ENCODE measurements at places on chromosomes 4 and X. TPM values are rescaled to one million over a fixed set of nuclear protein-coding genes. Genes with fewer than 3 reads are reported as not detected.

- H3K4me3 ChIP-seq: no peak overlapping the region
- H3K27ac ChIP-seq: no peak overlapping the region
- no peaks in the 10 kb centered on the region for H3K27me3 ChIP-seq
- H3K4me1 ChIP-seq: no peaks in the 10 kb centered on the region
- no peaks in the 10 kb centered on the region for H3K36me3 ChIP-seq
Measured at GRCh38 chr4:152747444-152747843, 32.1 kb downstream of the TIGD4 start.

Gene SULT1B1
- 1.7 TPM for total RNA-seq

DNA sequence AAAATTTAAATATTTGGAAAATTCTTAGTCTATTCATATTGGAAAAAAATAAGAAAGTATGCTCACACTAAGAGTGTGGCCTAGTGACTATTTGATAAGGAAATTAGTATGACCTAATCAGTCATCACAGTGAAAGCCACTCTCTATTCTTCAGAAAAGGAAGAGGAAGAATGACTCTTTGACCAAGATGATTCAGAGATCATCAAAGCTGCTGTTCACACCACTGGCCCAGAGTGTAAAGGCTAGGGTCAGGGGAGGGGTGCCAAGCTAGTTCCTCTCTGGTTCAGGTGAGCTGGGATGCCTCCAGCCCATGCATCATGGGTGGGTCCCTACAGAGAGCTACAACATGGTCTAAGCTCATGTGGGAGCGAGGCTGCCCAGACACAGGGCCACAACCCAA, 396.9 kb upstream of the NDST3 start:
- no peaks in the 10 kb centered on the region for H3K27me3 ChIP-seq
- no peak overlapping the region for H3K27ac ChIP-seq
- no peak for DNase-seq
- no peaks in the 10 kb centered on the region for H3K36me3 ChIP-seq
- H3K4me3 ChIP-seq: no peak overlapping the region
- no peaks in the 10 kb centered on the region for H3K4me1 ChIP-seq

GRCh38 chr4:86280246-86280645, 79.6 kb downstream of the MAPK10 start:
- no peak overlapping the region for H3K4me3 ChIP-seq
- no peaks in the 10 kb centered on the region for H3K36me3 ChIP-seq
- no peaks in the 10 kb centered on the region for H3K27me3 ChIP-seq
- H3K4me1 ChIP-seq: peaks cover 25% of the 10 kb centered on the region
- H3K27ac ChIP-seq: no peak overlapping the region

Gene CTAG2
- not detected for total RNA-seq

- H3K4me3 ChIP-seq: no peak overlapping the region
- no peaks in the 10 kb centered on the region for H3K36me3 ChIP-seq
- H3K27ac ChIP-seq: no peak overlapping the region
- H3K27me3 ChIP-seq: no peaks in the 10 kb centered on the region
- peak; percentile 77 for DNase-seq
Measured at GRCh38 chr4:6877067-6877466, 32.6 kb upstream of the TBC1D14 start.

Gene CACNA1F
- 0.25 TPM for total RNA-seq

Gene ZNF157
- not detected for total RNA-seq

DNA sequence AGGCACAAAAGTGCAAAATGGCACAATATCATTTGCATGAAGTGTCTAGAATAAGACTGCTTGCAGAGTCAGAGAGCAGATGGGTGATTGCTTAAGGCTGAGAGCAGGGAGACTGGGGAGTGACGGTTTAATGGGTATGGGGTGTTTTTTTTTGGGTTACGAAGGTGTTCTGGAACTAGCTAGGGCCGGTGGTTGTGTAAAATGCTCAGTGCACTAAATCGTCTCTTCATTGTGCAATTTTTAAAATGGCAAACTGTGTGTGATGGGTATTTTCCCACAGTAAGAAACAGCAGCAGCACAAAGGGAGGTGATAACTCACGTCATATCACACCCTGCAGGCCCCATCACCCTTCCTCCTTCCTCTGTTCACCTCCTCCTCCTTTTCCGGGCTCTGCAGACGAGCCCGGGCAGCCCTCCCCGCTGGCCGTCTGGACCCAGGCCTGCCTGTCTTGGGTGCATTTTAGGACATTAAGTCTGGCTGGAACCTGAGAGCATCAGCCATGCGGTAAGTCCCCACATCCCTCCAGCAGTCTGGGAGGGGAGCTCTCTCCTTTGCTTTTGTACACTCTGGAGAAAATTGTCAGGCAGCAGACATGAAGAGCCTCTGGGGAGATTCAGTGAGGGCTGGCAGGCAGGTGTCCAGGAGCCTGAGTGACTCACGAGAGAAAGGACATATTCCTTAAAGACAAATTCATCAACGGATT, 42.7 kb downstream of the ASMT start:
- DNase-seq: no peak
- no peaks in the 10 kb centered on the region for H3K36me3 ChIP-seq

Gene SLC25A31
- not detected for total RNA-seq

Gene RAB33A
- 0.98 TPM for total RNA-seq

DNA sequence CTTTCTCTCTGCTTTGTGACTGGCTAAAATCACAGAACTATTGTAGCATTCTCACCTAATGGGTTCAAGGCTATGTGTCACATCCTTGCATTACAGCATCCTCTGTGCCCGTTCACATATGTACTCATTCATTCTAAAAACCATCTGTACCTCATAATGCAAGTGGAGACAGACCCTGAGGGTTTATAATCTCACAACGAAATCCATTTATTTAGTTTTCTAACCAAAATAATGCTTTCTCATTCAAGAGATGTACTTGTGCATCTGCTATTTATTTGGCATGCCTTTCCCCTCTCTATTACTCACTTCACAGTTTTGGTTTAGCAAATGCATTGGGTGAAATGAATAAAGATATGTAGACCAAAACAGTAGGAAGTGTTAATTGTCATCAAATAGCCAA, 261.5 kb downstream of the DCHS2 start:
- no peak overlapping the region for H3K27ac ChIP-seq
- H3K4me1 ChIP-seq: no peaks in the 10 kb centered on the region
- DNase-seq: no peak
- no peaks in the 10 kb centered on the region for H3K27me3 ChIP-seq
- no peak overlapping the region for H3K4me3 ChIP-seq

DNA sequence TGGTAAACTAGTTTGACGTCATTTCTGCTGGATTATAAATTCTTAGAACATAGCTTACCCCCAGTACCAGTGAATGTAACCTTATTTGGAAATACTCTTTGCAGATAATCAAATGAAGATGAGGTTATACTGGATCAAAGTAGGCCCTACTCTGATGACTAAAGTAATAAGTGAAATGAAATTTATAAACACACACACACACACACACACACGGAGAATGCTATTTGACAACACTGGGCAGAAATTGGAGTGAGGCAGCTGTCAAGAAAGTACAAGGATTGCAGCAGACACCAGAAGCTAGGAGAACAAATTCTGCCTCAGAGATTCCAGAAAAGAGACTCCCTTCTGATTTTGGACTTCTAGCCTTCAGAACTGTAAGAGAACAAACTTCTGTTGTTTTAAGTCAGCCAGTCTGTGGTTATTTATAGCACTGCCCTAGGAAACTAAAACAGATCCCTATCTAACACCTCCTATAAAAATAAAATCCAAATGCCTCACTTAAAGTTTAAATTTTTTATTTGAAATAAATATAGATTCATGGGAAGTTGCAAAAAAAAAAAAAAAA, 448.6 kb downstream of the PCDH18 start:
- no peak for DNase-seq
- H3K4me3 ChIP-seq: no peak overlapping the region
- no peaks in the 10 kb centered on the region for H3K27me3 ChIP-seq
- H3K36me3 ChIP-seq: no peaks in the 10 kb centered on the region
- H3K27ac ChIP-seq: no peak overlapping the region
- H3K4me1 ChIP-seq: no peaks in the 10 kb centered on the region

GRCh38 chrX:134570899-134571298, 87.4 kb downstream of the PLAC1 start:
- H3K4me3 ChIP-seq: no peak overlapping the region
- DNase-seq: no peak
- no peaks in the 10 kb centered on the region for H3K36me3 ChIP-seq
- H3K4me1 ChIP-seq: no peaks in the 10 kb centered on the region

Gene TEC
- total RNA-seq: 9.3 TPM

Gene WNK3
- total RNA-seq: 2.0 TPM

- H3K4me1 ChIP-seq: no peaks in the 10 kb centered on the region
- no peaks in the 10 kb centered on the region for H3K27me3 ChIP-seq
- DNase-seq: peak; percentile 70
- no peak overlapping the region for H3K4me3 ChIP-seq
- H3K36me3 ChIP-seq: no peaks in the 10 kb centered on the region
- H3K27ac ChIP-seq: no peak overlapping the region
Measured at GRCh38 chrX:149759824-149760223, 14.0 kb upstream of the HSFX1 start.

DNA sequence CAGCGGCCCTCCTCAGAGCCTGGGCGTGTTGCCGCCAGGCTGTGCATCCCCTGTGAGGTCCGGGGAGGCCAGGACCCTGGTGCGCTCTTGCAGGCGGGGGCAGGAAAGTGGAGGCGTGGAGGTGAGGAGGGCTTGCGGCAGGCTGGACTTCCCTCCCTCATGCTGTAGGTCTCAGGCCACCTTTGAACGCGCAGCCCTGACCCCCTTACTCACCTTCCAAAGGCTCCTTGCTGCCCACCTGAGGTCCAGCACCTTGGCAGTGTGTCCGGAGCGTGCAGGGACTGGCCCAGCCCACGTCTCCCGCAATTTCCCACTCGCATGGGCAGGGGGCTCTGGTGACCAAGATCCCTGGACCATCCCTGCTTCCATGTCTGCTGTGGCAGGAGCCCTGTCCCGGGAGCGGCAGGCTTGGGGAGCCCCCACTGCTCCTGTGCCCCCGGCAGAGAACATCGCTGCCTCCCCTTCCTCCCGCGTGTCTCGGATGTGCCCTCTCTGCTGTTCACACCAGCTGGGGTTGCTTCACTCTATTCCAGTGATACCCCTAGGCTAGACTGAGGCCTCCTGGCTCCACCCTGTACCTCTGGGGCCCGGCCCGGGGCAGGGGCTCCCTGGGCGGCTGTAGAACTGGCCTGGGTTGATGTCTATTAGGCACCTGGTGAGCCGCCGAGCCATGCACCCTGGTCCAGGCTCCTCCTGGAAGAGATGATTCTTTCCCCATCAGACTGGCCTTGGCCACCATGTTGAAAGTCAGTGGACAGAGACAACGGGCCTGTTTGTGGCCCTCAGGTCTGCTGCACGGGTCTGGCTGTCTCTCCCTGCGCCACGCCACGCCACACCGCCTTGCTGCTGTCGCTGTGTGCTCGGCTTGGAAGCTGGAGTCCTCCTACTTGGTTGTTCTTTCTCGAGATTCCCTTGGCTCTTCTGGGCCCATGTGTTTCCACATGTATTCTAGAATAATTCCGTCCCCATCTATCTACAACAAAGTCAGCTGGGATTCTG, 95.4 kb upstream of the ADRA2C start:
- H3K4me1 ChIP-seq: no peaks in the 10 kb centered on the region
- no peak for DNase-seq
- no peak overlapping the region for H3K27ac ChIP-seq
- H3K4me3 ChIP-seq: no peak overlapping the region
- H3K27me3 ChIP-seq: no peaks in the 10 kb centered on the region
- H3K36me3 ChIP-seq: no peaks in the 10 kb centered on the region

DNA sequence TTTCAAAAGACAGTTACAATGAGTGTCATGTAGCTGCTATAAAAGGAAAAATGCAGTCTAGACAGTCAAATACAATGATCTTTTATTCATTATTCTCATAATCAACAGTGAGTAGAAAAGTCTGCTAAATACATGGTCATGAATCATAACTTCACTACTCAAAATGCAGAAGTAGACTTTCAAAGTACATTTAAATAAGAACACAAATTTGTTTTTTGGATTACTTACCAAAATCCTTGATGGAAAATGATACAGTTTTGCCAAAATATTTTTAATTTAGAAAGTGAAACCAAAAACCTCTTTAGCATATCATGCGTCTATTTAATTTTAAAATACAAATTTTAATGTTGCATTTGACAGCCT, 4.9 kb downstream of the ACSL4 start:
- H3K4me3 ChIP-seq: no peak overlapping the region
- H3K36me3 ChIP-seq: no peaks in the 10 kb centered on the region
- DNase-seq: no peak
- H3K27ac ChIP-seq: peak overlapping the region; percentile 33
- no peaks in the 10 kb centered on the region for H3K27me3 ChIP-seq
- H3K4me1 ChIP-seq: no peaks in the 10 kb centered on the region

DNA sequence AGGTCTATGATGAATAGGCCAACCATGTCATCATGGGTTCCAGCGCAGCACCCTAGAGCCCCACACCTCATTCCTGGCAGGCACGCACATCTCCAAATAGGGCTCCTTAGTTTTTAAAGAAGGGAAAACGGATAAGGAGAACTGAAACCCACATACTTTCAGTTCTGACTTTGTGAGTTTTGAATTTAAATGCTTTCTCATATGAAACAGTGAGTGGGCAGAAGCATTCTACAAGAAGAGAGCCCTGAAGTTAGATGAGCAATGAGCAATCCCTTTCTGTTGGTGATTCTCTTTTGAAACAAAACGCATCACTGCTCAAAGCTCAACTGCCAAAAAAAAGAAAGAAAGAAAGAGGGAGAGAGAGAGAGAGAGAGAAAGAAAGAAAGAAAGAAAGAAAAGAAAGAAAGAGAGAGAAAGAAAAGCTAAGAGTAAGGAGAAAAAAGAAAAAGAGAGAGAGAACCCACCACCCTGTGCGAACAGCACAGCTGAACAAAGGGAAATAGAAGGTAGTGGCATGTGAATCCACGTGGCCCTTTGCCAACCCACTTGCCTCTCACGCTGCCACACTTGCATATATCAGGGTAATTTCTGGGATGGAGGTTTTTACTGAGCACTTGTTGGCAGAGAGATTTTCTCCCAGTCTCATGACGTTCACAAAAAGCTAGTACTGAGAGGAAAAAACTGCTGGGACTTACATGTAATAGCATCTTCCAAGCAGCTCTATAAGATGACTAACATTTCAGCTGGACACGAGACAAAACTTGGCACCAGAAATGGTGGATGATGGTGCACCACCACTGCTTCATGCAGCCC, 31.0 kb downstream of the TMSB4X start:
- H3K36me3 ChIP-seq: no peaks in the 10 kb centered on the region
- DNase-seq: no peak
- H3K4me3 ChIP-seq: no peak overlapping the region

DNA sequence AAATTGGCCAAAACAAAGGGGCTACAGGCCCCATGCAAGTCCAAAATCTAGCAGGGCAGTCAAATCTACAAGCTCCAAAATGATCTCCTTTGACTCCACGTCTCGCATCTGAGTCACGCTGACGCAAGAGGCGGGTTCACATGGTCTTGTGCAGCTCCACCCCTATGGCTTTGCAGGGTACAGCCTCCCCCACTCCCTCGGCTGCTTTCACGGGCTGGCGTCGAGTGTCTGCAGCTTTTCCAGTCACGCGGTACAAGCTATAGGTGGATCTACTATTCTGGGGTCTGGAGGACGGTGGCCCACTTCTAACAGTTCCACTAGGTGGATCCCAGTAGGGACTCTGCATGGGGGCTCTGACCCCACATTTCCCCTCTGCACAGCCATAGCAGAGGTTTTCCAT, 99.2 kb upstream of the KCNIP4 start:
- H3K27ac ChIP-seq: no peak overlapping the region
- DNase-seq: no peak
- no peaks in the 10 kb centered on the region for H3K36me3 ChIP-seq
- no peaks in the 10 kb centered on the region for H3K4me1 ChIP-seq

Gene REELD1
- 0.74 TPM for total RNA-seq

- no peaks in the 10 kb centered on the region for H3K36me3 ChIP-seq
- no peak for DNase-seq
- no peaks in the 10 kb centered on the region for H3K4me1 ChIP-seq
- no peaks in the 10 kb centered on the region for H3K27me3 ChIP-seq
- H3K4me3 ChIP-seq: no peak overlapping the region
Measured at GRCh38 chrX:50157545-50158135, 43.2 kb downstream of the AKAP4 start.
